Central memory CD4-positive, alpha-beta T cell (primary cell): ENCODE measurements at places on chromosomes 3 and 15.

- no peak for DNase-seq
Measured at GRCh38 chr3:126136428-126137220, 43.8 kb downstream of the ALDH1L1 start.

DNA sequence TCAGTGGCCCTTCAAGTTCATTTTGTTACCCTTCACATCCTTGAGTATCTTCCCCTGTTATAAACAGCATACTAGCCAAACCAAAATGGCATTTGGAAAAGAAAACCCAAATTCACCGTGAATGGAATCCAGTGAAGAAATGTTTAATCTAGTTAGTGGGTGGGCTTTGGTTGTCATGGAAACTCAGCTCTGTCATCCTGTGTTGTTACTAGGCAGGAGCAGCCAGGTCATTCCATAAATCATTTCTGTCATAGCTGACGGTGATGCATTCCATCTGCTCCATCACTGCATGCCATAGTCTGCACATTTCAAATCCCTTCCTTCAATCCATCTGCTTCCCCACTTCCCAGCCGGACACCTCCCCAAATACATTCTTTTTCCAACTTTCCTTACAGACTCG lies 140.4 kb upstream of the CGNL1 start:
- no peak for DNase-seq

GRCh38 chr3:38154033-38154494 lies 11.3 kb upstream of the OXSR1 start:
- no peak for DNase-seq

DNA sequence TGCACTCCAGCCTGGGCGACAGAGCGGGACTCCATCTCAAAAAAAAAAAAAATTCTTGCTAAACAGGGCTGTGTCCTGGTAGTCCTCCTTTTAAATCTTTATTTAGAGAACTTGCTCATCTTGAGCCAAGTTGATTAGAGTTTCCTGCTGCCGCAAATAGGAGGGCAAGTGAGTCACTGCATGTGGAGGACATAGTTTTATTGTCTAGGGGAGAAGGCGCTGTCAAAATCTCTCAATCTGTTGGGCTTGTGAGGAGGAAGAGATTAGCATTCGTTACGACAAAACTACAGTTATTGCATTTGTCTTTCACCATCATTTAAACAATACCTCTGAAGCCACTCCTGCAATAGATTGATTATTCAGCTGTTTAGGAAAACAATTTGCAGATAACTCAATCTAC lies 11.5 kb downstream of the MUC4 start:
- no peak for DNase-seq

DNA sequence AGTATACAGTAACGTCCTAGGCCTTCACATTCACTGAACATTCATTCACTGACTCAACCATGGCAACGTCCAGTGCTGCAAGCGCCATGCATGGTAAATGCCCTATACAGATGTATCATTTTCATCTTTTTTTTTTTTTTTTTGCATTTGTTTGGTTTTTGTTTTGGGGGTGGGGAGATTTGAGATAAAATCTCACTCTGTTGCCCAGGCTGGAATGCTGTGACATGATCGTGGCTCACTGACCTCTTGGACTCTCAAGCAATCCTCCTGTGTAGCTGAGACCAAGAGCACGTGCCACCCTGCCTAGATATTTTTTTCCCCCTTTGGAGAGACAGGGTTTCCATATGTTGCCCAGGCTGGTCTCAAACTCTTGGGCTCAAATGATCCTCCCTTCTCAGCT lies 37.4 kb downstream of the SUSD5 start:
- DNase-seq = no peak

- peak; percentile 62 for DNase-seq
Measured at GRCh38 chr15:90885432-90886290, 1.4 kb downstream of the FES start.

- DNase-seq = no peak
Measured at GRCh38 chr15:67992834-67993233, 61.3 kb upstream of the PIAS1 start.

DNA sequence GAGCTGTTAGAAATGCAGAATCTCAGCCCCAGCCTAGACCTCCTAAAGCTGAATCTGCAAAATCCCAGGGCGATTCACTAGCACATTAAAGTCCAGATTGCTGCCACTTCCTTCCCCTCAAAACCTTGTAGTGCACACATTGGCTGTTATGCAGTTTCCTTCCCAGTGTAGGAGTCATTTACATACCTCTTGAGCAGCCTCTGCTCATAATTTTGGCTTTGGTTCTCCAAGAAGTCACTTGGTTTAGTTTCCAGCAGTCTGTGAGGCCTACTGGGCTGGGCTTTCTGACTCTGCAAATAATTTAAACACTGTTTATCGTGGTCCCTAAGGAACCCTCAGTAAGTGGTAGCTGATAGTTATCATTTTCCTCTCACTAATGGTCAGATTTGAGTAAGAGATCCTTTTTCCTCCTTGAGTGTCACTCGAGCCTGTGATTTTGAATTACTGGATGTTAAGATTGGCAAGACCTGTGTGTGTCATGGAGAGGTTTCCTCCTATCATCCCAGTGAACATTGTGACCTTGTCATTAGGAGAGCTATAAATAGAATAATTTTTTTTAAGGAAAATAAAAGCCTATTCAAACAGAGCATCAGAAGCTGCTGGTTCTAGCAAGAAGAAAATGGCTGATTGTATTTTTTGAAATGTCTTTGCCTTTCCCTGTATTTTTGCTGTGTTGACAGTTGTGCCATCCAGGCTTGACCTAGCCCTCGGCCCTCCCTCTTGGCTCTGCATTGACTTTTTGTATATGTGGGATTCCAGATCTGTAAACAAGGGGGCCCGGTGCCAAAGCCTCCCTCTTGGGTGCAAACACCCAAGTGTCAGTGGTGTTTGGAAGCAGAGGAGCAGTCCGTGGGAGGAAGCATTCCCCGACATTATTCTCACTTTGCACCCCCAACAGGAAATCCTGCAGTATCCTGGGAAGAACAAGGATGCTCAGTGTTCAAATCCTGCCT lies 134.8 kb upstream of the ANKRD28 start:
- no peak for DNase-seq

- no peak for DNase-seq
Measured at GRCh38 chr3:10445561-10446175, 59.7 kb downstream of the ATP2B2 start.

DNA sequence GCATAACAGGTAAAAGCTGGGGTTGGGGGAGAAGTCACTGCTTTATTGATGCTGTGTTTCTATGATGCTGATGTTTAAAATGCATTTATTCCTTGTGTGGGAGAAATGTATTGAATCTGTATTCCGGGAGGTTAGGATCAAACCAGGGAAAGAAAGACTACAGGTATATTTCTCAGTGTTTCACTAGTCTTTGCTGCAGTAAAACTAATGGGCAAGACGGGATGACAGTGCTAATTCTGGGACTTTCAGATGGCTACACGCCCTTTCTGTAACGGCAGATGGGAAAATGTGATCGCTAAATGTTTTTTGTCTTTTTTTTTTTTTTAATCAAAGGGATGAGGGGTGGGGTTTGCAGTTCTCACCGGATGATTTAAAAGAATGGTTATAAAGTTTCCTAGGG lies 393 bp downstream of the CNTN6 start:
- DNase-seq = no peak

- DNase-seq = no peak
Measured at GRCh38 chr3:61907210-61907795, 345.9 kb downstream of the PTPRG start.

DNA sequence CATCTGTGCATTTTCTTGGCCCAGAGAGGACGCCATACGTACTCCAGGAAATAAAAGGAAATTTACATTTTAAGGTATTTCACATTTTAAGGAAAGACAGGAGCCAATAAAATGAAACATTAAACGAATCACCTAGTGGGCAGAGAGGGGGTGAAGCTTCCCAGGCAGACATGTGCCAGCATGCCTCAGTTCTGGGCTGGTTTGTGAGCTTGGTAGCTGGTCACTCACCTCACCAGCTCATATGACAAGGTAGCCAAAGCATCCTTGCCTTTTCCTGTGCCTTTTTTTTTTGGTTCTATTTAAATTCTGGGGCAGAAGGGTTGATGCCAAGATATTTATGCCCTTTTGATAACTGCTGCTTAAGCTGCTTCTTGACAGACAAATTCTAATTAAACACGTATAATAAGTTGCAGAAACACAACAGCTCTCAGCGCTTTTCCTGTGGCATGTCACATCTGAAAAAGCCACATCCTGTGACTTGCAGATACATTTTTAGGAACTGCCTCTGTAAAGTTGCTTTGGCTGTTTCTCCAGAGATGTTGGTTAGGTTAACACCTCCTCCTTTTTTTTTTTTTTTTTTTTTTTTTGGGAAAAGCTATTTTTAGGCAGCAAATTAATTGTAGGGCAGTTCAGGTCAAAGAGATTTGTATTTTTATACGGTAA lies 218.6 kb downstream of the PDCD6IP start:
- no peak for DNase-seq

DNA sequence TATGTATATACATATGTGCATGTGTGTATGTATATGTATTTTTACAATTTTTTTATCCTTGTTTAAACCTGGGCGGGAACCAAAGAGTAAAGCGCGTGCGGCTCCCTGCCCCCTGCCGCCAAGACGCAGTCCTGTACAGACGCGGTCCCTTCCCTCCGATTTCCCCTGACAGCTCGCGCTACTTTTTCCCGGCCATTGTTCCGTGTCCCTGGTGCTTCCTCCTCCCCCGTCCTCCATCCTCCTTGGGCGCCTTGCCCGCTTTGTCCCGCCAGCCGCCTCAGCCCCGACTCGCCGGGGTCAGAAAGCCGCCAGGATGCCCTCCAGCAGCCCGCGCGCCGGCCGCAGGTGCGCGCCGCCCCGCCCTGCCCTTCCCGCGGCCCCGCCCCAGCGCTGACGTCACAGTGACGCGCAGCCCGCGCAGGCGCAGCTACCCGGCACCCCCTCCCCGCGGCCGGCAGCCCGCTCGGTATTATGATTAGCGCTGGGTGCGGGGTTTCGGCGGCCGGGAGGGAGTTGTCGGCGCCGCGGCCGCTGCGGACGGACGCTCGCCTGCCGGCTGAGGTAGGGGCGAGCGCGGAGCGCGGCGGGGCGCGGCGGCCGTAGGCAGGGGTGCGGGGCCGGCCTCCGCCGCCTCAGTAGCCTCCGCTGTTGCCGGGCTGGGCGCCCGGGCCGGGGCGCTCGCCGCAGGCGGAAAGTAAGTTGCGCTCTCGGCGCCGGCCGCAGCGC lies at the start of gene SNRK:
TSS of gene SNRK (plus strand) at position 426 of the 726 bp plus-strand sequence. CDS start 16,664 bp downstream, outside the sequence.
- peak; percentile 90 for DNase-seq

GRCh38 chr15:31843426-31844055 lies 186.8 kb upstream of the CHRNA7 start:
- DNase-seq = no peak

DNA sequence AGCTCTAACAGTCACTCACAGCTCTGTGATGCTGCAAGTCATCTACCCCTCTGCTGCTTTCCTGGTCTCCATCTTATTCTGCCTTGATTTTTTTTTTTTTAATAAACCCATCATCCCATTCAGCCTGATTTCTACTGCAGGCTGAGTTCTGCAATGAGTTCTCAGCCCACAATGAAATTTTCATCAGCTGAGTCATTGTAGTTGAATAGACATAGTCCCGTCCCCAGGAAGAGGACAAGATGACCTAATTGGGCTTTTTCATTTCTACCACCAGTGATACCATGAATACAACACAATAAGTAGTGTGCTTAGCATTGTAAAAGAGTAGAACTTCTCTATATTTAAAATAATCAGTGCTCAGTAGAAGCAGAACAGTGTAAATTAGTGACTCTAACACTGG lies 59.3 kb downstream of the C3orf85 start:
- DNase-seq = no peak

- no peak for DNase-seq
Measured at GRCh38 chr15:27222479-27222878, 251.5 kb downstream of the GABRG3 start.

DNA sequence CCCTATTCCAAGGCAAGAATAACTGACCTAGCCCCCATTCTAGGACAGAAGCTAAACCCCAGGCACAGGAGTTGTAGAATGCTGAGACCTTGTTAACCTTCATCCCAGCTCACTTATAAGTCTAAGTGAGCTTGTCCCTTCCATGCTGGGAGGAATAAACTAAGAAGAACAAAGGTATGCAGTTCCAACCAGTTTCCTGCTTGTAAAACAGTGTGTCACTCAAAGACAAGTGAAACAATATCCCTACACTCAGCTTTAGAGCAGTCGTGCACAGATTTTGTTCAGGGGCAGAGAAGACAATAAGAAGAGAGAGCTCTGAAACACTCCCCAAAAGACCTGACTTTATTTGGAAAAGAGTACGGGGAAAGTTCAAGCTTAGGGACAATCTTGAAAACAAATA lies 292.1 kb downstream of the CGGBP1 start:
- no peak for DNase-seq

DNA sequence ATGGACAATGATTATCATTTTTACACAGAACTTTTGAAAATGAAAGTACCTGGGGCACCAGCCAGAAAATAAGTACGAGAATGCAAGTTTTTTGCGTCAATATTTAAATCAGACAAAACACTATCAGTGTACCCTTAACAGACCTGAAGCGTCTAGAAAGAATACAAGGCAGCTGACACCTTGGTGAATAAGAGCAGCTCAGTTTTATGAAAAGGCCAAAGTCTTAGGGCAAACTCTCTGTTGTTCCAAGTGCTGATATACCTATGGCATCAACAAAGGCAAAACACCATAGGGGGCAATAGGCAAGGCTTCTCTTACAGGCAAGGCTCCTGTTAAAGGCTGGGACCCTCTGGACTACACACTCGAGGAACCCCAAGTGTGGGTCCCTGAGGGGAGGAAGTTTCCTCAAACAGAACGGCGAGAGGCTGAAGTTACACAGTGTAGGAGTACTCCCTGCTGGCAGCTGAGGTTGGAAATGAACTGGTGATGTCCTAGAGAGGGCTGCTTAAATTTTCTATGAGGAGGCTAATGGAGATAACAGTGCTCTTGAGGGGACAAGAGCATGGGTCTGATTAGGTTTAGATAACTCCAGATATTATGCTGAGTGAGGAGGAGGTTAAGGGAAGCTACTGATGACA lies 291.0 kb downstream of the TIGIT start:
- no peak for DNase-seq

DNA sequence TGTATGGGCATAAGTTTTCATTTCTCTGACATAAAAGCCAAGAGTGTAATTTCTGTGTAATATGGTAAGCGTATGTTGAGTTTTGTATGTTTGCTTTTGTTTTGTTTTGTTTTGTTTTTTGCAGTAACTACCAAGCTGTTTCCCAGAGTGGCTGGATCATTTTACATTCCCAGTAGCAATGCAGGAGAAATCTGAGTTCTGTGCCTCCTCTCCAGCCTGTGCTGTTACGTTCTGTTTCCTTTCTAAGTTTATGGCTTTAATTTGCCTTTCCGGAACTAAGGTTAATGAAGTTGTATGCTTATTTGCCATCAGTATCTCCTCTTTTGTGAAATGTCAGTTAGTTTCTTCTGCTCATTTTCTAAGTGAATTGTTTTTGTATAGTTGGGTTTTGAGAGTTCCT lies 307.8 kb downstream of the GABRG3 start:
- DNase-seq = no peak

DNA sequence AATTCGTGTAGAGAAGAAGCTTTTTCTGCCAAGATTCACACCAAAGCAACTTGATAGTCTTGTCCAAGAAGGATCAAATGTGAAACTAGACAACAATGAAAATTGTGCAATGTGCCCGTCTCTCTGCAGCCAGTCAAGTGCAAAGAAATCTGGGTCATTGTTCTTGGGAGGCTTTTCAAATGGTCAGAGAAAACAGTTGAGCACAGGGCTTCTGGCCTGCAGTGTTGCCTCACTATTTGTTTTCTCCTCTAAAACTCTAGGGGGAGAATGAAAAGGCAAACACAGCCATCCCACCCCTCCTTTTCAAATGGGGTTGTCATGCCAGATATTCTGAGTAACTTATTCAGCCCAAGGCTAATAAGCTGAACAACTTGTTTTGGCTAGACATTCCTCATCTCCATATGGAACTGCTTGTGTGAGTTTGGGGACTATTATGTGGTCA lies 417.6 kb upstream of the CDIN1 start:
- DNase-seq = no peak

- peak; percentile 80 for DNase-seq
Measured at GRCh38 chr3:128804017-128804810, 75.2 kb upstream of the ACAD9 start.
